Right forelimb (tissue), 1 donor: ENCODE measurements at places on chromosomes 1 and 21.
A peak's percentile ranks its signal among the peaks of the same experiment; 100 is the strongest.

DNA sequence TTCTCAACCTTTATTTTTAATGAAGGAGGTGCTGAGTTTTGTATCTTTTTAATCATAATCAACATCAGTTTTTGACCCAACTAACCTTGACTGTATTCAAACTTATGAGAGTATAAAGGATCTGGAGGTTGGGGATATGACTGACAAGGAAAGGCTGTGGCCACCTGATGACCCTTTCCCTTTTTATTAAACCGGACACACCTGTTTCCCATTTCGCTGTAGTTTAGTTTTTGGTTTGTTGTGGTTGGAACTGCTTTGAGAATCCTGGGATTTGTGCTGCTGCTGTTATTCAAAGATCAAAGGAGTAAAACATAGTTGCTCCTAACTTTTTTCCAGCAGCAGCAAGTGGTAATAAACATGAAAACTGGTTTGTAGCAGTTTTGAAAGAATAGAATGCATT is 12.4 kb downstream of the PRPF38A start:
- DNase-seq = no peak

GRCh38 chr1:83547901-83548300 is 451.0 kb downstream of the TTLL7 start:
- no peak for DNase-seq

GRCh38 chr1:32947669-32948389 is 16.8 kb downstream of the RNF19B start:
- DNase-seq = no peak

DNA sequence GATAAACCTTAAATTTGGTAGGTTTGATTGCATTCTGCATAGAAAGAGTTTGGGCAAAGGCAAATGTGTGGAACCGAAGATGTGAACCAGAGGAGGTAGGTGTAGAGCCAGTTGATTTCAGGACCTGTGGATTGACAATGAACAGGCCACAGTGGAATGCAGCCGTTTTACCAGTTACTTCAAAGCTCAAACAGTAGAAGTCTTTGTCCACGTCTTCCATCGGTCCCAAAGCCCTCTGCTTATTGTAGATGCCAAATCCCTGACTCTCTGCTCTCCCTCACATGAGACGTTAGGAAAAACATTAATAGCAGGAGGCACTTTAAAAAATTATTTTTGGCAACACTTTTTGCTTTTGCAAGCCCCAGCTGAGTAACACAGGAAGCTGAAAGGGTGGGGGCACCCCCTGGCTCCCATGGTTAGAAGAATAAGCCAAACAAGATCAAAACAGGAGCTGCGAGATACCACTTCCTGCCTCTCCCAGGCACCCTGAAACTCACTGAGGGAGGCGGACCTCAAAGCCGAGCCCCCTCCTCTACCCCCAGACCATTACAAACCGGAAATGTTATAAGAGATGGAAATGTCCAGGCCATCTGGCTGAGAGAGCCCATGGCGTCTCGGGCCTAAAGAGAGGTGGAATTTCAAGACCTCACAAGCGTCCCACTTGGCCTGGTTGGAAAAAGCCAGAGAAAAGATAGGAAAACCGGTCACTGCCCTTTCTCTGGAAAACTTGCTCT is 13.5 kb downstream of the TRAF3IP3 start:
- DNase-seq = peak; percentile 57

GRCh38 chr1:167643441-167643840 is 13.4 kb downstream of the RCSD1 start:
- no peak for DNase-seq

DNA sequence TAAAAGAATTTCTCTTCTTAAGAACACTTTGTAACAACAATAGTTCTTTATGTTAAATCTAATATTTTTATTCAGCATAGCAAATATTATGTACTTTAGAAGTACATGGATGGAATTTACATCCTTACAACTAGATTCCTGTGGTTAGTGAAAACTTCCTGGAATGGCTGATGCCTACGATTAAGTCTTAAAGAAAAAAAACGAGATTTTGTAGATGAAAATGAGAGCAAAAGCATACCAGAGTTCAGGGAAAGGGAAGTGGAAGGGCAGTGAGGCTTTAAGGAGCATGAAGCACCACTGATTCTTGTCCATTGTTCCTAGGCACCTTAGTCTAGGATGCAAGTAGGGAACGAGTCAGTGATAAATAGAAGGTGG is 26.7 kb downstream of the CFH start:
- no peak for DNase-seq

DNA sequence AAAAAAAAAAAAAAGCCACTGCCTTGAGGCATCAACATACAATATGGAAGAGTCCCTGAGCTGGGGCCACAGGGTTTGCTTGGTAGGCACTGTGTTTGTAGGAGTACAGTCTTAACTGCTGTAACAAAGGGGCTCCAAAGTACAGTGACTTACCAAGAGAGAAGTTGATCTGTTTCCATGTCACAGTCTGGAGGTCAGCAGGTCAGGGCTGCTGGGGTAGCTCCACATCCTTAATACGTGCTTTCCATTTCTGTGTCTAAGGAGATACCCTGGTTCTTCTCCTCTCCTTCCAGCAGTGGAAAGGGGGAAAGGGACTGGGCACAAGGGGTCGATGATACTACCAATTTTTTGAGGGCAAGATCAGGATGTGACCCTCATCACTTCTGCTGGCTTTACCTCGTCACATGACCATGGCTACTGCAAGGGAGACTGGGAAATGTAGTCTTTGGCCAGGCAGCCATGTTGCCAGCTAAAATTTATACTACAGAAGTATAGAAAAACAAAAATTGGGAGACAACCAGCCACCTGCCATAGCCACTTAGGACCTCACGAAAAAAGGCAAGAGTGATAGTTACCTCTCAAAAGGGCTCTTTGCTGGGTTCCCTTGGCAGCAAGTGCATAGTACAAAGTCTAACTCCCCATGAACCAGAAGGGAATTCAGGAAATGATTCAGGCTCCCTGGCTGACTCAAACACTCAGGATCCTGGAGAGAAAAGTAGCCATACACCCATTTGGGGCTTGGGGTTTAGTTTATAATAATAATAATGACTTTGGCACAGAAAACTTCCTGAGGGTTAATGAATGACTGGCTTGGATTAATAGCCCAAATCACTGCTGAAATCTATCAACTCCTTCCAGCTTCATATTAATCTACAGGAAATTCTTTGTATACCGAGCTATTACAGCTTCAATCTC is 52.7 kb upstream of the ATP5PO start:
- no peak for DNase-seq

- DNase-seq = no peak
These were observed 1.2 kb upstream of the HIVEP3 start for GRCh38 chr1:41919764-41920397.

GRCh38 chr21:26847002-26847401 is 1.8 kb upstream of the ADAMTS1 start:
- no peak for DNase-seq

- no peak for DNase-seq
These were observed 10.2 kb upstream of the CREG1 start for GRCh38 chr1:167563579-167564246.

DNA sequence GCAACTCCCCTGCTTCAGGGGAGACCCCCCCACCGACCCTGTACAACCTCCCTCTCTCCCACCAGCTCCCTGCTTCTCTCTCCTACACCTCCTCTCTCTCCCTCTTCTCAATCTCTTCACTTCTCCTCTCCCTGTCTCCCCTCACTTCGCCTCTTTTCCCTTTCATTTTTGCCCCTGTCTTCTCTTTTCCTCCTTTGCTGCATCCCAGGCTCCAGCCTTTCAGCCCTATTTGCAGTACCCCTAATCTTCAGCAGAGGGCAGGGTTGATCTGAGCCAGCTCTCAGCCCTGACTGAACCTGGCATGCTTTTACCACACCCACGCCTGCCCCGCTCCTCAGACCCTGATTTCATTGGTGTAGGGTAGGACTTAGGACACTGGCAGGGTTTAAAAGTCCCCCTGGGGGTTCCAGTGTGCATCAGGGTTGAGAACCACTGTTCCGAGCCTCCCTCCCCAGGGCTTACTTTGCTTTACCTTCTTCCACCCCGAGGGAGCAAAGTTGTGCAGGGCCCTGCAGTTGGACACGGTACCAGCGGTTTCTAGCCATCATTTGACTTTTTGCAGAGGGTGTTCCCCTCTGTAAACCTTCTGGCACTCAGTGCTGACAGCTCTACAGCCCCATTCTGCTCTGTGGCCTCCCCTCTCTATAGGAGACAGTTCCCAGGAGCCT is 67.3 kb upstream of the CNTN2 start:
- DNase-seq = peak; percentile 68

DNA sequence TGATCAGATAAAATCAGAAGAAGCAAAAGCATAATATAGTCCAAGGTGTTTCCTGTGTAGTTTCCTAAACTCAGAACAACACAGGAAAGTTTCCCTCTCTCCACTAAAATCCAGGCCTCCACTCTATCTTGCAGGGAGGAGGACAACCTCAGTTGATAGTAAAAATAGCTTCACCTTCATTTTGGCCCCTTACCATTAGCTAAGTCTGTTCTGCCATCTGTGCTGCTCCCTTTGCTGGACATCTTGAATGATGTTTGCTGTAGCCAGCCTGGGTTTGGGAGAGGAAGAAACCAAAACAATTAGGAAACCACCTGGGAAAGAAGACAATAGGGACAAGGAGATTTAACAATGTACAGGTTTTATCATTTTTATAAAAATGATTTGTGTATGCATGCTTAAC is 18.6 kb downstream of the DCAF8 start:
- no peak for DNase-seq

GRCh38 chr21:46618738-46619379 is 14.0 kb upstream of the S100B start:
- DNase-seq = no peak

DNA sequence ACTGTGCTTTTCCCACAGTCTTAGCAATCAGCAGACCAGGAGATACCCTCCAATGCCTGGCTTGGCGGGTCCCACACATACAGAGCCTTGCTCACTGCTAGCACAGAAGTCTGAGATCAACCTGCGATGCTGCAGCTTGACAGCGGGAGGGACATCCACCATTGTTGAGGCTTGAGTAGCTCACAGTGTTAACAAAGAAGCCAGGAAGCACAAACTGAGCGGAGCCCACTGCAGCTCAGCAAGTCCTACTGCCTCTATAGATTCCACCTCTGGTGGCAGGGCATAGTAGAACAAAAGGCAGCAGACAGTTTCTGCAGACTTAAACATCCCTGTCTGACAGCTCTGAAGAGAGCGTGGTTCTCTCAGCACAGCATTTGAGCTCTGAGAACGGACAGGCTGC is 33.4 kb downstream of the MNDA start:
- DNase-seq = no peak

DNA sequence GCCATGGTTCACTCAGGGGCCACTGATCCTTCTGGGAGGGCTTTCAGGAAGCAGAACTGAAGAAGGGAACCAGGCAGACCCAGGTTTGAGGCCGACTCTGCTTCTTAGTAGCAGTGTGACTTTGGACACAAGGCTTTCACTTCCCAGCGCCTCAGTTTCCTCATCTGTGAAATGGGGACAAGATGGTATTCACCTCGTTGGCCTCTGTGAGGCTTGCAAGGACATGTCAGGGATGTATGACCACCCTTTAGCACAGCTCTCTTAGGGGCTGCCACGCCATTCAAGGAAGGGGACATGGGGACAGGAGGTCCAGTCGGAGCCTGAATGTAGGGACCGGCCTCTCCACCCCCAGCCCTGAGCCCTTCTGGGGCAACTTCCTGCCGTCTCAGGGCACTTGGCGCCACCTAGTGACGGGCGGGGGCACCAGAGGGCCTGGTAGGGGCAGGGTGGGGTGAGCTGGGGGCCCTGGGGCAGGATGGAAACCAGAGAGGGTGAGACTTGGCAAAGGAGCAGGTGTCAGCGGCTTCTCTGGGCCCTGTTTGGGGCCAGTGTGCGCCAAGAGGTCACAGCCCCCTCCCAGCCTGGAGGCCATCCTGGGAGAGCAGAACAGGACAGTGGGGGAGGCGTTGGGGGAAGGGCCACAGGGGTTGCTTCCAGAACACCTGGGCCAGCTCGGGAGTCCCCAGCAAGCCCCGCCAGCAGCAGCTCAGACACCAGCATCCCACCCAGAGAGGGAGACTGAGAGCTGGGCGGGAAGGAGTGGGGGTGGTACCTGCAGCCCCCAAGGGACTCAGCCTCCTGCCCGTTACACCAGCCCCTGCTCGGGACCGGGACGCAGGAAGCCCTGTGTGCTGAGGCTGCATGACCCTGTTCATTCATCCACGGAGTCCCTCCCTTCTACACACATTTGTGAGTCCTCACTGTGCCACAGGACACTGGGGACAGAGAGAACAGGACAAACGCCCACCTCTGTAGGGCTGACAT is 102.5 kb upstream of the TARDBP start:
- DNase-seq = no peak

DNA sequence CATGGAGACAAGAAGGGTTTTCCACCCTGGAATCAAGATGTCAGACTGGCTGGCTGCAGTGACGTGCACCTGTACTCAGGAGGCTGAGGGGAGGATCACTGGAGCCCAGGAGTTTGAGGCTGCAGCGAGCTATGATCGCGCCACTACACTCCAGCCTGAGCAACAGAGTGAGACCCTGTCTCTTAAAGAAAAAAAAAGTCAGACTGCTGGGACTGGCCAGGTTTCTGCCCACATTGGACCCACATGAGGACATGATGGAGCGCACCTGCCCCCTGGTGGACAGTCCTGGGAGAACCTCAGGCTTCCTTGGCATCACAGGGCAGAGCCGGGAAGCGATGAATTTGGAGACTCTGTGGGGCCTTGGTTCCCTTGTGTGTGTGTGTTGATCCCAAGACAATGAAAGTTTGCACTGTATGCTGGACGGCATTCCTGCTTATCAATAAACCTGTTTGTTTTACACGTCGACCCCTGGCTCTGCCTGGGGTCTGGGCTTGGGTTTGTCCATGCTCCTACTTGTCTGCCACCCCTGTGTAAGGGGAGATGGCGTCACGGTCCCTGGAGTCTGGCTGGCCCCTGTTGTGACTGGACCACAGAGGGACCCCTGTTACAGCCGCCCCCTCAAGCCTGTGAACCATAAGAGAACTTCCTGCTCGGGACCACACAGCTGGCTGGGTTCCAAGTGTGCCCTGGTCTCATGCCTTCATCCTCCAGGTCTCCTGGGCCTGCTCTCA is 20.9 kb upstream of the VPS13D start:
- DNase-seq = peak; percentile 91
